Activated CD4-positive, alpha-beta memory T cell treated with anti-CD3 and anti-CD28 coated beads for 36 hours (primary cell): ENCODE measurements at places on chromosomes 5 and 9.

GRCh38 chr5:172740428-172741205 is 30.4 kb downstream of the DUSP1 start:
- DNase-seq = no peak

DNA sequence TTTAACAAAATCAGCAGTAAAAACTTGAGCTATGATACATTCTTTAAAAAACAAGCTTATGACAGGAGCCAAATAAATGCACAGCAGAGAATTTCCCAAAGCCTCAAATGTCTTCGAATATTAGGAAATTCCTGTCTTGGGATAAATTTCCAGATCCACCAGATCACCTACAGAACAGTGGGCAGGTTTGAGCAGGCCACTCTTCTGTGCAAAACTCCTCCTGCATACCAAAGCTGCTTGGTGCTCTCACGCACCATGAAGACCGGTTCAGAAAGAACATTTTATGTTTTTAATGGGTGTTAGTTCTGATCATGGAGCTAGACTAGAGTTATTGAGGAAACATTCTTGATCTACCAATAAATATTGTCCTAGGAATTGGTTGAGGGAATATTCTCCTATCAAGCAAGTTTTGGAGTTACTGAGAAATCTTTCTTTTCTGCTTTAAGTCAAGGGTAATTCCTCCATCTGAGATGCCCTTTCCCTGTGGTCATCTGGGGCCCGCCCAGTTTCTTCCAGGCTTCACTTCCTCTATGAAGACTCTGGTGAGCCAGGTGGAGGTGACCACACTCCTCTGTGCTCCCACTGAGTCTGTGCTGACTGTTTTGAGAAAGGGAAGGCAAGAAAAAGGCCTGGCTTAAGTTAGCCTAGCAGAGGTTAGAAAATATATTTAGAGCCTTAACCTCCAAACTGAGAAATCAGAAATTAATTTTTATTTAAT is 17.9 kb downstream of the TNFSF15 start:
- no peak for DNase-seq

GRCh38 chr5:15080219-15080618 is 208.6 kb upstream of the ANKH start:
- DNase-seq = no peak

DNA sequence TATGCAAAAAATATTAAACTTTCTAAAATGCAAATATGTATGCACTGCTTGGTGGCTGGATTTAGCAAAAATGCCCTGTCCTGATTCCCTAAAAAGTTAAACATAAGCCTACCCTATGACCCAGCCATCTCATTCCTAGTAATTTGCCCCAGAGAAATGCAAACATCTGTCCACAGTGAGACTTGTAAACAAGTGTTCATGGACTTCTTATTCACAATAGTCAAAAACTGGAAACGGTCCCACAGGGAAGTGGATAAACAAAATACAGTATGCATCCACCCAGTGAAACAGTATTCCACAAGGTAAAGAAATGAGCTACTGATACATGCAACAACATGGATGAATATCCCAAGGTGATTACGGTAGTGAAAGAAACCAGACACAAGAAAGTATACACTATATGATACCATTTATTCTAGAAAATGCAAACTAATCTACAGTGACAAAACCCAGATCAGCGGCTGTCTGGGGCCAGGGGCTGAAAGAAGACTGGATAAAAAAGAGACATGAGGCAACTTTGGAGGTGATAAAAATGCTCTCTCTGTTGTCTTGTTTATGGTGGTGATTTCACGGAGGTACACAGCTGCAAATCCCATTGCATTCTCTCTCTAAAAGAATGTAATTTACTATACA is 277.3 kb downstream of the GLIS3 start:
- no peak for DNase-seq

DNA sequence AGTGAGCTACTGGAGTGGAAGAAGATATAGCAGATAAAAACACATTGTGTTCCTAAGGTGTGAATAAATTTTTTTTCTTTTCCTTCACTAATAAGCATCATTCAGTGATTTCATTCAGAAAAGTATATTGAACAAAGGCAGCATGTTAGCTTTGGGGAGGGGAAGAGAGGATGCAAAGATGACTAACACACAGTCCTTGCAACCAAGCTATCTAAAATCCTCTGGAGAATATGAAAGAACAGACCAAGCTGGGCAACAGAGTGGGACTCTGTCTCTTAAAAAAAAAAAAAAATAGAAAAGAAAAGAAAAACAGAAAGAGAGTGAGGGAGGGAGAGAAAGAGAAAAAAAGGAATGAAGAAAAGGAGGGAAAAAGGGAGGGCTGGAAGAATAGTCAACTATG is 22.3 kb upstream of the OMD start:
- DNase-seq = no peak

GRCh38 chr9:112000743-112001142 is 104.1 kb downstream of the UGCG start:
- DNase-seq = no peak

GRCh38 chr9:23526806-23527205 is 299.2 kb downstream of the ELAVL2 start:
- no peak for DNase-seq

- DNase-seq = no peak
Measured at GRCh38 chr9:128409978-128410377, 10.7 kb upstream of the CERCAM start.

DNA sequence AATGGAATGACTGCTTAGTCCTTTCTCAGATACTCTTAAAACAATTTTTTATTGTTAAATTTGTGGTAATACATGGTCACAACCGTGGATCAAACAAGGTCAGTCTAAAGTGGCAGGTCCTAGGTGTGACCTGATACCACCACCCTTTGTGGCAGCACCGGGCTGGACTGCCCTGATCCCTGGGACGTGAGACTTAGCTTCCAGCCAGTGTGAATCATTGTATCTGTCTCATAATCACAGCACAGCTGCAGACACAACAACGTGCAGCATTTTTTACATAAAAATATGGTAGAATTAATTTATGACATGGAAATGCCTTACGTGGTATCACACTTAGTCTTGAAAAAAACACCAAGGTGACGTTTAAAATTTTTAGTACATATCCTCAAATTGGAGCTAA is 7.8 kb downstream of the TOR1B start:
- no peak for DNase-seq

DNA sequence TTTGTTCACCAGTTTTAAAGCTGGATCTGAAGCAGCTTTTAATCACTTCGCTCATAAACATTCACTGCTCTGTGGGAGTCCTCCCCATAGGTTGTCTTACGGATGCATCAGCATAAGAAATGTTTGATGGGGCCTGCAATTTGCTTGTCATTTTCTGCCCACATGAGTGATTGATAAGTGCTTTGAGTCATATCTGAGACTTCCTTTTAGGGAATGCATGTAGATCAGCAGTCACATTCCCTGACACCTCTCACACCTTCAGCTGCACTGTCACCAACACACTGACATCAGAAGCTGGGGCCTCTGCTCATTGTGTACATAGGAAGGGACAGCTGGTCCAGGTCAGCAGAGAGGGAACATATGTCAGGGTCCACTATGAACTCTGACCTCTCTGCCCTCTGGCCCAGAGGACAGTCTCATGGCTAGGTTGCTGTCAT is 84.1 kb upstream of the SPATA31D4 start:
- no peak for DNase-seq

DNA sequence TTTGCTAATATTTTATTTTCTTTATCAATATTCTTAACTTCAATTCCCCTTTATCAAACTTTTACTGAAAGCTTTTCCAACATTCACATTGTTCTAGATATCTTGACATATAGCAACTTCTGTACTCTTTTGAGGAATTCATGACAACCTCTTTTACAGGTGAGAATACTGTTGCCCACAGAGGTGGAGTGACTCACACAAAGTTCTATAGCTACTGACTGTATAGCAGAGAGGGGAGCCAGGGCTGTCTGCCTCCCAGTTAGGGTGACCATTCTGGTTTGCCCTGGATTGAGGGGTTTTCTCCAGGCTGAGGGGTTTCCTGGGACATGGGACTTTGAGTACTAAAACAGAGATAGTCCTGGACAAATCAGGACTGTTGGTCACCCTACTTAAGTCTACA is 16.2 kb downstream of the SEC61B start:
- DNase-seq = no peak

DNA sequence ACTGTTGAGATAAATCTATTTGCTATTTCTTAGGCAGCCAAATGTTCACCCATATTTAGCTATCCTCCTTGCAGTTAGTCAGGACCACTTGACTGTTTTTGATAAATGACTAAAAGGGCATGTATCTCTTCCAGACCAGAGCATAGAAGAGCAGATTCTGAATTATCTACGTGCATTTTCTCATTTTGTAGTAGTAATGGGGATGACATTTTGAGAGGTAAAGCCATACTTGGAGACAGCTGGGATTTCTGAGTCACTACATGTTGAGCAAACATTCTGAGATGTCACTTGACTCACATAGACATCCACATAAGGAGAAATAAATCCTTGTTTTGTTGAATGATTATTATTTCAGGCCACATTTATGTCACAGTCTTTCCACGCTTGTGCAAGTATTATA is 297.6 kb downstream of the CDH10 start:
- no peak for DNase-seq

- no peak for DNase-seq
Measured at GRCh38 chr9:130288926-130289690, 23.5 kb downstream of the HMCN2 start.

- no peak for DNase-seq
Measured at GRCh38 chr5:16291894-16292293, 112.3 kb upstream of the MARCHF11 start.

GRCh38 chr5:133607451-133607850 is 4.9 kb downstream of the FSTL4 start:
- no peak for DNase-seq

GRCh38 chr5:154370813-154371212 is 75.0 kb upstream of the SAP30L start:
- no peak for DNase-seq

DNA sequence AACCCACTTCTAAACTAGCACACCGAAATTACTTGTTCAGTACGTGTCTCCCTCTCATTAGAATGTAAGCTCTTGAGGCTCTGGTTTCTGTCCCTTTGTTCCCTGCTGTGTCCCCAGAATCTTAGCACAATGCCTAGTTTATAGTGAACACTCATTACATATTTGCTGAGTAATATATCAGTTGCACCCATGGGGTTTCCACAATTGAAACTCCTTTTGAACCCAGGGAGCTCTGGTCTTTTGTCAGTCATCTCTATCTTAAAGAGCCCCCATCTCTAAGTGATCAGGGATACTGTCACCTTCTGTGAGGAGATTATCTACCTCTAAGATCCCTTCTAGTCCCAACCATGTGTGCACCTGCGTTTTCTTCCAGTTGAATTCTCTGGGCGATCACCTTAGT is 12.8 kb downstream of the CAMK4 start:
- DNase-seq = no peak

GRCh38 chr9:78577156-78577906 is 280.4 kb downstream of the PSAT1 start:
- no peak for DNase-seq
